Hematopoietic multipotent progenitor cell treated with erythropoietin and hydrocortisone succinate and interleukin-3 and kit ligand, for 4 days (in vitro differentiated cells): ENCODE measurements at places on chromosomes 5 and 9.
A peak's percentile ranks its signal among the peaks of the same experiment; 100 is the strongest.

DNA sequence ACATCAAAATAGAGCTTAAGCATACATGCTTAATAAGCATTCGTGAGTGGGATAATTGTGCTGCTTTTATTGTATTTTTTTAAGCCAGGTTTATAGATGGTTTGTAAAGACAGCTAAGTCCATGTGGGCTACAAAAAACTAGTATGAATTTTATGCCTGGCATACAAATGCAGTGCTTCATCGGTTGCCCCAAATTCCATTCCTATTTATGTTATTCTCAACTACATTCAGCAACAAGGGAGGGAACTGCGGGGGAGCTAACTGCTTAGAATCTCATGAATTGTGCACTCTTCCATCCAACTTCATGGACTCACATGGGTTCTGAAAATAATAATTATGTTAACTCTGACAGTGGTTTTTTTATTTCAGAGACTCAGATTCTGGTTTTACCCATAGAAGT, 199.2 kb downstream of the FAM170A start:
- no peak for DNase-seq

DNA sequence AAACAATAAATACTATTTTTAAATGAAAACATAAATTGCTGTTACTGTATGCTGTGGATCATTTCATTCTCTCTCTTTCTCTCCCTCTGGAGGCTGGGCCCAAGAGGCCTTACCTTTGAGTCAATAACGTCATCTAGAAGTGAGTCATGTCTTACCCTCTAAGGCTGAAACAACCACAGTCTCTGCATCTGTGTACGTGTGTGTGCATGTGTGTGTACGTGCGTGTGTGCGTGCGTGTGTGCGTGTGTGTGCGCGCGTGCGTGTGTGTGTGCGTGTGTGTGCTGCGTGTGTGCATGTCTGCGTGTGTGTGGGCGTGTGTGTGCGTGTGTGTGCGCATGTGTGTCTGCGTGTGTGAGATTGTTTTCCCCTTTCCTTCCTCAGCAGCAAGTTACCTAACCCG, 13.6 kb upstream of the IL17B start:
- no peak for DNase-seq

DNA sequence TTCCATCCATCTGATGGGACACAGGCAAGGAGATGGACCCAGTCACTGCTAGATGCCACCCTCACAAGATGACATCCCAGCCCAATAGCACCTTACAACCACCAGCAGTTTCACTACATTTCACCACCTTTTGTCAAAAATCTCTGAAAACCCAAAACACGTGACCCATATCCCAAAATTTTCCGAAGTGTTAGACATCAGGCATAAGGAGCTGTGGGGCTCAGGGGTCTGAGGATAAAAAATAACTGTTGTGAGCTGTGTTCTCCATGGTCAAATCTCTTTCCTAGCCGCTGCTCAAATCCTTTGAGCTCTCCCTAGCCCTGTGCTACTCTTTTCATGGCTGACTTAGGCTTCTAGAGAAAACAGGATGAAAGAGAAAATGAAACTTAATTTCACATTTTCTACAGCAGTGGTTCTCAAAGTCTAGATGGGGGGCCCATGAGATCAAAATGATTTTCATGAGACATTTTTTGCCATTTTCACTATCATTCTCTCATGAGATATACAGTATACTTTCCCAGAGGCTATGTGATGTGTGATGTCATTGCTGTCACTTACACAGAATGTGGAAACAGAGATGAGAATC, 40.7 kb downstream of the TIMD4 start:
- no peak for DNase-seq

DNA sequence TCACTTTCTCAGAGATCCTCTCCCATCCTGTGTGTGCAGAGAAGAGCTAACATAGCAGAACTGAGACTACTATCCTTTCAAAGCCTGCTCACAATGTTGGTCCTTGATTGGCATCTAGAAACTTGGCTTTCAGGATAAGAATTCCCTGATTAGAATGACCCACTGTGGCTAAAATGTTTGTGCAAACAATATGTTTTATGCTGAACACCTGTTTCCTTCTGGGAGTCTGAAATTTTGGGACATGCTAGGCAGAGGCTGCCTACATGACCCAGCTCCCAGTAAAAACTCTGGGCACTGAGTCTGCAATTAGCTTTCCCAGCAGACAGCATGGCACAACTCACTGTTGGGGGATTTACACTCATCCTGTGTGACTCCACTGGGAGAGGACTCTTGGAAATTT, 78.9 kb downstream of the CFAP95 start:
- DNase-seq: no peak

DNA sequence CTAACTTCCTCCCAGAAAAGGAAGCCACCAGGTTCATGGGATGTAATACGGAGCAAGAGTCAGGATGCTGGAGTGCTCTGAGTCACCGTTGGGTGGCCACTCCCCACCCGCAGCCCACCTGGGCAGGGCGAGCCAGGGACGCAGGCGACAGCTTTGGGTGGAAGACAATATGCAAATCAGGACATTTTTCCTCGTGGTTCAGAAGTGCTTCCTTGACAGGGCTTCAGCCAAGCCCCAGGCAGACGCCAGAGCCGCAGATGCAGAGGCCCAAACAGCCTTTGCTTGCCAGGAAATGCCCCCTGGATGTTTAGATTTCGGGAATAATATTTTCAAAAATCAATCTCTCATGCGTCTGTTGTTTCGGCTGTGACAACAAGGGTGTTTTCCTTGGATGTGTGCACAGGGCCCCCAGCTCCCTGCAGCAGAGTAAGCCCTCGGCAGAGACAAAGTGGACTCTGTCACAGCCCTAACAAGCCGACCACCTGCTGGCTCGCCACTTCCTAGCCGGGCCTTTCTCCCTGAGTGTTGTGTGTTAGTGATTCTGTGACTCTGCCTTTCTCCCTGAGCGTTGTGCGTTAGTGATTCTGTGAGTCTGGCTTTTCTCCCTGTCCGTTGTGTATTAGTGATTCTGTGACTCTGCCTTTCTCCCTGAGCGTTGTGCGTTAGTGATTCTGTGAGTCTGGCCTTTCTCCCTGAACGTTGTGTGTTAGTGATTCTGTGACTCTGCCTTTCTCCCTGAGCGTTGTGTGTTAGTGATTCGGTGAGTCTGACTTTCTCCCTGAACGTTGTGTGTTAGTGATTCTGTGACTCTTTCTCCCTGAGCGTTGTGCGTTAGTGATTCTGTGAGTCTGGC, 11.8 kb upstream of the SLC9A3 start:
- no peak for DNase-seq

GRCh38 chr5:36691226-36691625, 84.8 kb downstream of the SLC1A3 start:
- no peak for DNase-seq

- no peak for DNase-seq
These were observed 482 bp upstream of the TDRD7 start for GRCh38 chr9:97411440-97411788.

DNA sequence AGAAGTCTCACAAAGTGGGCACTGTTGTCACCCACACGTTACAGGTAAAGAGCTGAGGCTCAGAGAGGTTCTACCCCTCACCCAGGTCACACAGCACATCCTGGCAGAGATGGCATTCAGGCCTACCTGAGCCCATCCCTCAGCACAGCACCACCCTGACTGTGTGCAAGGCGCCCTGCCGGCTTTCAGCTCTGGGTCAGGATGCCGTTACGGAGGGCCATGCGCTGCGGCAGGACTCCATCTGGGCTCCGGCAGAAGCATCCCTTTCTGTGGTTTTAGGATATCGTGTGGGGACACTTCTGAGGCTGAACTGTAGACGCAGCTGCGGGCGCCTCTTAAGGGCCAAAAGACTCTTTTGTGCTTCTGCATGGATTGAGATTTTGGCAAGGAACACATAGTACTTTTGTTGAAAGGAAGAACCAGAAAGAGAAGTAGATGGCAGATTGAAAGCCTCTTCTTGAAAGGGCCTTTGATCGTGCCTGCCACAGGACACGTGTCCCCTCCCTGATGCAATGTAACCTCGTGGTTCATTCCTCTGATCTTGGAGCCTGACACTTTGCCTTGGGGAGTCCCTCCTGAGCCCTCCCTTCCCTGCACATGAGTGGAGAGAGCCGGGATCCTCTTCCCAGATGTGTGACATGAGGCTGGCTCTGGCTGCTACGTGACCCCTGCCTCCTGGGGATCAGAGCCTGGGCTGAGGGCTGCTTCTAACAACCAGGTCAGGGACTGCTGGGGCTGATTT, 31.3 kb downstream of the USP20 start:
- DNase-seq: peak; percentile 57

- DNase-seq: no peak
These were observed 44.8 kb upstream of the ALDOB start for GRCh38 chr9:101480386-101480785.

- no peak for DNase-seq
These were observed 72.3 kb downstream of the TLE4 start for GRCh38 chr9:79644048-79644447.

- no peak for DNase-seq
These were observed 251.4 kb upstream of the TRIM32 start for GRCh38 chr9:116435706-116436105.

DNA sequence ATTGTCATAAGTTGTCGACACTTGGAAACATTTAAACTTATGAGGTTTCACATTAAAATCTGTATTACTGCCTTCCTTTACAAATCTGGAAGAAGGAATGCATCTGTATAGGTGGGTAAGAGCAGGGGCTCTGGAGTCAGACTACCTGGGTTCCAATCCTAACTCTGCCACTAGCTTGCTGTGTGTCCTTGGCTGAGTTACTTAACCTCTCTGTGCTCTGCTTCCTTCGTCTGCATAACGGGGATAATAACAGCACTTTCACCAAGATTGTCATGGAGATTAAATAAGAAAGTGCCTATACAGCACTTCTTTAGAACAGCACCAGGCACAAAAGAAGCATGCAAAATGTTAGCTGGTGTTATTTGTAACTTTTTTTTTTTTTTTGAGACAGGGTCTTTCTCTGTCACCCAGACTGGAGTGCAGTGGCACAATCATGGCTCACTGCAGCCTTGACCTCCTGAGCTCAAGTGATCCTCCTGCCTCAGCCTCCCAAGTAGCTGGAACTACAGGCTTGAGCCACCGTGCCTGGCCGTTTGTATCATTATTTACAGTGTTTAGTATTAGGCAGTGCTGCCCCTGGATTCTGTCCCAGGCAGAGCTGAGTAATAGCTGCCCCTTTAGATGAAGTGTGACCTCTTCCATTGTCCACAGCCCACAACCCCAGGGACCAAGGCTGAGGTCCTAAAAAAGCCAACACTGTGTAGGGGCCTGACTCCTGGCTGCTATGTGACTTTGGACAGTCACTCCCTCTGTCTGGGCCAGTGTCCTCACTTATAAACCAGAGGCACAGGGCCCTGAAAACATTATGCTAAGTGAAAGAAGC, 25.4 kb upstream of the TTLL11 start:
- DNase-seq: no peak

- DNase-seq: no peak
These were observed 5.9 kb upstream of the LCN1 start for GRCh38 chr9:135515083-135515951.

GRCh38 chr5:178430186-178431062, 159.8 kb downstream of the COL23A1 start:
- DNase-seq: no peak

DNA sequence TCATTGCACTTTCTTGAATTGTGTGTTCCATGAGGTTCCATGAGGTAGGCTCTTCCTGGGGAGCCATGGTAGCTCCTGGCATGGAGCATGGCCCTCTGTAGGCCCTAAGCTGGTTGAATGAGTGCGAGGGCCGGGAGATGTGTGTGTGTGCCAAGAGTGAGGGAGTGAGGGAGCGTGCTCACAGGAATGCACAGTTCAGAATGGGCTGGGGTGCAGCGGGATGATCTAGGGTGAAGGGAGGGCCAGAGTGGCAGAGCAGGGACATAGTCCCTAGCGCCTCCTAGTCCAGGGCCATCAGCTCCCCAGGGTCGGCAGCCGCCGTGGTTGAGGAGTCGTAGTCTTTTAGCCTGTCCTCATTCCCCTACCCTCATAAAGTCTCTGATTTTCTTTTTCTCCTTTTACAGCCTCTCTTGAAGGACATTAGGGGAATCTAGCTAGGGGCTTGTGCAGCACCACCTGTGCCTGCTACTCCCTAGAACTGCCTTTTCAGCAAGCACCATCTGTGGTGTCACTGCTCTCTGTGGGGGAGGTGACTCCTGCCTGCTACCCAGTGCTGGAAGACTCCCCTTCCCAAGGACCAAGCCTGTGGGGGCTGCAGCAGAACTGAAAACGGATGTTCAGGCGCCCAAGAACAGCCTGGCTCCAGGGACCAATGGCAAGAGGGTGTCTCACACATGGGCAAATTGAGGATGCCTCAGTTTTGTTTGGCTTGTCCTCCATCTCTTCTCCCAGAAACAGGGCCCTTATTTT, 65.3 kb upstream of the PPARGC1B start:
- DNase-seq: no peak

DNA sequence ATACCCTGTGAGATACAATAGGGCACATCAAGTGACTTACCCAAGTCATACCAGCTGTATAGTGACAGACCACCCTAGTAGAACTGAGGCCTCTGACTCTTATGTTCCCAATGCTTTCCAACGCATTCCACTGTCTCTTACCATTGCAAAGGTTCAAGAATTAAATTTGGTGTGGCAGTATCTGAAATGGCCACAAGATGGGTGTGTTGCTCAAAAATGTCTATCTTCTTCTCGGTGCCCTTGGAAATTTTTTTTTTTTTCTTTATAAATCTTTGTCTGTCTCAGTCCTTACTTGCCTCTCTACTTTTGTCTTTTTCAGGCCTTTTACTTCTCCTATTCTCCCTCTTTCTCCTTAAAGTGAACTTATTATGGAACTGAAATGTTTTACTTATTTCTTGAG, 48.4 kb downstream of the GPR21 start:
- peak; percentile 80 for DNase-seq
